Muscle of arm (tissue), 14 donors: ENCODE measurements at places on chromosomes 2 and 18.

DNA sequence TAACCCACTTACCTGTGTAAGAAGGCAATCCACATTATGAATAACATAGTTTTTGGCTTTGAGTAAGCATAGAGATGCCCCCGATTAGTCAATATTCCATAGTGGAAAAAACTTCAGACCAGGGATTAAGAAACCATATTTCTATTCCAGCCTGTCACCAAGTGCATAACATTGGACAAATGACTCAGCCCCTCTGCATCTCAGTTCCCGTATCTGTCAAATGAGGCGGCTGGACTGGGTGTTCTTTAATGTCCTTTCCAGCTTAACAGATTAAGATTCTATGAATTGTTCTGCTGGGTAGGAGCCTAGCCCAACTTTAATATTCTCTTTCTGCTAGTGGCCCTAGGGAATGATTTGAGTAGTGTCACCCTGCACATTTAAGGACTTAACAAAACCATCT lies 11.8 kb upstream of the FTCDNL1 start:
- no peak for DNase-seq

DNA sequence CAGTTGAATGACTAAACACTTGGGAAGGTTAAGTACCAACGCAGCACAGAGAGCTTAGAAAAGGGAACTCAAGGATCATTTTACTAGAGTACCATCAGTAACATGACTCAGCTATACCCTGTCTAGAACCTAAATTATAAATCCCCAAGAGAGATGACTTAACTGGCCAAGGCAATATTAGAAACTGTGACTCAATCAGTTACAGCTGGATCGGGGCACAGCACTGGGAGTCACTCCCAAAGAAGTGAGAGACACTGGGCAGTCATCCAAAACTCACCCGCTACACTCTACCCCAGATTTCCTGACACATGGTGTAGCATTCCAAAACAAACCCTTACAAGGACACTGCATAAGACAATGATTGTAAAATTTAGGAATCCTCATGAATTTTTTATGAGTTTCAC lies 17.7 kb downstream of the IWS1 start:
- peak; percentile 54 for DNase-seq

DNA sequence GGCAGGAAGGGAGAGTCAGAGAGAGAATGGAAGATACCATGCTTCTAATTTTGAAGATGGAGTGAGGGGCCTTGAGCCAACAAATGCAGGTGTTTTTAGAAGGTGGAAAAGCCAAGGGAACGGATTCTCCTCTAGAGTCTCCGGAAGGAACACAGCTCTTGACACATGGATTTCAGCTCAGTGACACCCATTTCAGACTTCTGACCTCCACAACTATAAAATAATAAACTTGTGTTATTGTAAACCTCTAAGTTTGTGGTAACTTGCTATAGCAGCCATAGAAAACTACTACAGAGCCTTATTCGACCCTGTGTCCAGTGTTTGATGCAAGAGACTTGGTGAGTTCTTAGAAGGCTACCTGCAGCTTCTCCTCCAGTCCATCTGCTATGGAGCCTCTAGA lies 7.8 kb downstream of the IL1F10 start:
- DNase-seq, result no peak

DNA sequence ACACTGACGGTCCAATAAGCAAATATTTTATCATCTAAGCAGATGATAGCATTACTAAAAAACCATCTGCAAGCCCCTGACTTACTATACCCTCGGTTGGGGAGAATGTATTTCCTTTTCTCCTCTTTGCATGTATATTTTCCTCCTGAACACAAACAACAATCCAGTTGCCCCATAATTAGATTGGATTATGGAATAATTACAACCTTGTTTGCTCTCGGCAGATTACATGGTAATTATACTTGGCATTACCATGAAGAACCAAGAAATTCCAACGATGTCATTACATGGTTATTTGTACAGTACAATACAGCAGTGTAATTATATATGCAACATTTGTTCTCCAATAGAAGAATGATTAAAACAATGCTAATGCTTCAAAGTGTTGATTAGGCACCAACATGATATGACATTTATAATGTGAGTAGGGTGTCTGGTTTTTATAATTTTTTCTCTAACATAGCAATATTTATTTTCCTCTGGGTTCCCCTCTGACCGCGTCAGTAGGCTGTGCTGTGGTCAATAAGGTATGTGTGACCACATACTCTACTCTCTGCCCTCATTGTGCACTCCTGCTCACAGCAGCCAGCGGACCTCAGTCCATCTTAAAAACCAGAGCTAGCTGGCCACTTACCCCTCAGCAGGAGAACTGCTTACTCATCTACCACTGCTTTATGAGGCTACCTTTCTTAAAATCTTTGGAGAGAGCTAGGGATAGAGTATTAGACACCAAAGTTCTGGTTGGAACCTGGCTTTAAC lies 176.1 kb downstream of the INSIG2 start:
- no peak for DNase-seq

- no peak for DNase-seq
Measured at GRCh38 chr2:60597346-60597745, 43.9 kb upstream of the BCL11A start.

DNA sequence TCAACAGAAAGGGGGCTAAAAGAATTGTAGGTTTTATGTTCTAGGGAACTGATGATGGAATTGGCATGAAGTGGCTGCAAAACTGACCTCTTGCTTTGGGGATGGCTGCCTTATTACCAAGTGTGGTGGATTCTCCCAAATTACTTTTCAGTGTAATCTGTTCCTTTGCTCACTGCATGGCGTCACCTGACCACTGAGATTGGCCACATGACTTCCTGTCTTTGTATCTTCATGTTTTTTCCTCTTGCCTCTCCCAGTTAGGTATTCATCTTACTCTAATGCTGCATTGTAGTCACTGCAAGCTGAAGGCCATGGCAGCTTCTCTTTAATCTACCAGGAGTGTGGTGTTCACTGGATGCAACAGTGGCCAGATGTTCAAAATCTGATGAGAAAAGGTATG lies 257.7 kb upstream of the TNP1 start:
- DNase-seq, result no peak

GRCh38 chr2:107108556-107108955 lies 222.6 kb upstream of the ST6GAL2 start:
- no peak for DNase-seq

GRCh38 chr2:42874949-42875801 lies 82.8 kb upstream of the HAAO start:
- peak; percentile 68 for DNase-seq

DNA sequence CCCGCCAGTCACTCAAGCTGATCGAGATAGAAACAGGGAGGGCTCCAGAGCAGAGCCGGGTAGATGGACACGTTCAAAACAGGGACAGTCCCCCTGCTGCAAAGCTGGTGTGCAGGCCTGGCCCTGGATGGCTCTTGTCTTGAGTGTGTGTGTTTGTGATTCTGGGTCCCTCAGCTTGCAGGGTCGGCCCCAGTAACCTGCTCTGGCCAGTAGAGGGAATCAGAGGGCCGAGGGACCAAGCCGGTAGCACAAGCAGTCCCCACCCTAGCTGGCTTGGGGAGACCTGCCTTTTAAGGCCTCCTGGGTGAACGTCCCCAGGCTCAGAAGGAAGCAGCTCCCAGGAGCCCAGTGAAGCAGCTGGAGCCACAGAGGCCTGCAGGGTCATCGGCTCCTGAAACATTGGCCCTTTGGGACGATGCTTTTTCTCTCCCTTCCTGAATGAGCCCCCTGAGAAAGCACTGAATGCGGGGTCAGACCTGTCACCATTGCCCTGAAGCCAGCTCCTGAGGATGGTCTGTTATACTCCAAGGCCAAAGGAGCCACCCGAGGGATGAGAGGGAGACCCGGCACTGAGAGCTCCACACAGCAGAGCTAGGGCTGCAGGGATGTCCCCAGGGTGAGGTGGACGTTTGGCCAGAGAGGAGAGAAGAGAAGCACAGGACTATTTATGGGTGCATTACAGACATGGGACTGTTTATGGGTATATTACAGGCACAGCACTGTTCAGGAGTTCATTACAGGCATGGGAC lies 15.4 kb upstream of the MLPH start:
- no peak for DNase-seq

DNA sequence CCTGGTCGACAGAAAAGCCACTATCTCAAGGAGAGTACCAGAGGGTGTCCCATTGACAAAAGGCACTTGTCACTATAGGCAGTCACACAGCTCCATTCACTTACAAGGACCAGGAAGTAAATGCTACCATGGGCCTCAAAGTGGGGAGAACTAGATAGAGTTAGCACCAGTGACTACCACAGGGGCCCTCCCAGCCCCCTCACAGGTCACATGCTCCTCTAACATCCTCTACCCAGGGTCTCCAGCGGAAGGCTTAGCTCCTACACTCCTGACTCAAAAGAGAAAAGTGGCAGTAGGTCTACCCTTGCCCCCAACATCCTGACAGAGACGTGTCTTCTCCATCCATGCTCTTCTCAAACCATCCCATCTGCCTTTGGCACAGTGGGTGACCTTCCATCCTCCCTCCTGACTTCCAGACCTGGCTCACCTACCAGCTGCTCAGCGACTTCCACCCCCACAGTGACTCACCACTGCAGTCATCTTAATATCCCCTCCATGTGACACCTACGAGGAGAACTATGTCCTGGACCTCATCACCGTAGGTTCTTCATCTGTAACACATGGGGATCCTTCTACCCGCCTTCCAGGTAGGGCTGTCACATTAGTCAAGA lies 5.6 kb upstream of the DNMT3A start:
- DNase-seq, result no peak

DNA sequence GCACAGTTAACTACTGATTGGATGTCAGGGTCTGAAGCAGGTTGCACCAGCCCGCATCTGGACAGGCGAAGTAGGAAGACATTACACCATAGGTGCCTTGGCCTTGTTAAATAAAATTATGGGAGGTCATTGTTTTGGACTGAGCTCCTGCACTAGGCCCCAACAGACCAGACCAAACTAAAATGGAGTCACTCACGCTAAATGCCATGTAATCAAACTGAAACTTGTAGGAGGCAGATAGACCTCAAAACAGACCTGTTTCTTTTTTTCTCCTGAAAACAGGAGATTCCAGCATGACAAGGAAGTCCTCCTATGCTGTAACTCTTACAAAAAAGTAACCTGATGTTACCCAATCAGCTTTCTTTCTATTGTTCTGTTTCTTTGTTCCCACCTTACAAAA lies 15.5 kb upstream of the NFU1 start:
- DNase-seq, result no peak

GRCh38 chr2:116491292-116491691 lies 1323.2 kb upstream of the DDX18 start:
- no peak for DNase-seq

GRCh38 chr18:22211657-22212056 lies 42.3 kb downstream of the GATA6 start:
- DNase-seq, result no peak

DNA sequence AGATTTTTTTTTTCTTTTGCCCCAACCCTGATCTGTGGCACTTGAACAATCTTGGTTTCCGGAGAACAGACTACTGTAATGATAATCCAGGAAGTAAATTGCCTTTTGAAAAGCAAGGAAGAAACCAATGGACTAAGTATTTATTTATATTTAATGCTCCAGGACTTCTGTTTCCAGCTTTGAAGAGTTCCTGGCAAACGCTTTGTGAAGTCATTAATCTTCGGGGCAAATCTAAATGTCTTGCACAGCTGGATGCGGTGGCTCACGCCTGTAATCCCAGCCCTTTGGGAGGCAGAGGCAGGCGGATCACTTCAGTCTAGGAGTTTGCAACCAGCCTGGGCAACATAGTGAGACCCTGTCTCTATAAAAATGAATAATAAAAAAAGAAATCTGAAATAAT lies 135.1 kb upstream of the GATA6 start:
- DNase-seq, result no peak

GRCh38 chr2:54497763-54498680 lies 41.9 kb downstream of the SPTBN1 start:
- DNase-seq, result peak; percentile 66
